ENCODE measurements at places on chromosomes 3 and 15.

GRCh38 chr15:79101866-79102581 is 11.4 kb upstream of the RASGRF1 start:
- H3K27me3 ChIP-seq = peaks cover 82% of the 10 kb centered on the region
- no peak overlapping the region for H3K4me3 ChIP-seq
- no peaks in the 10 kb centered on the region for H3K4me1 ChIP-seq
- DNase-seq = no peak
- no peak overlapping the region for H3K27ac ChIP-seq
- no peaks in the 10 kb centered on the region for H3K36me3 ChIP-seq

GRCh38 chr15:39088156-39088555 is 492.7 kb upstream of the THBS1 start:
- H3K4me1 ChIP-seq = peaks cover 12% of the 10 kb centered on the region
- H3K27ac ChIP-seq = no peak overlapping the region
- no peaks in the 10 kb centered on the region for H3K36me3 ChIP-seq

DNA sequence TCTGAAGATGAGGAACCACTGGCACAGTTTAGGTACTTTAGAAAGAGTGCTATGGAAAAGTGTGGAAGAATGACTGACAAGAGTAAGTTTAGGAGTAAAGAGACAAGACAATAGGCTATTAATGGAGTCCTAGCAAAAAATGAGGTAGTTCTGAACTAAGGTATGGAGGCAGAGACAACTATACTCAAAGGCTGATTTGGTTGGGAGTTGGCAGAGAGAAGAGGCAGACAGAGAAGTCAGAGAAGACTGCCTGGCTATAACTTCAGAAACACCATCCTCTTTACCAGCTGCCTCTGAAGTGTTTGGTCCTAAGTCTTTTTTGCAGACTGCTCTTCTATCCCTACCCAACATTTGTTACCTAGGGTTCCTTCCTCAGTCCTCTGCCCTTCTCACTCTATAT is 19.2 kb downstream of the DYNC1LI1 start:
- H3K4me3 ChIP-seq = no peak overlapping the region
- peaks cover 13% of the 10 kb centered on the region for H3K36me3 ChIP-seq
- peaks cover 26% of the 10 kb centered on the region for H3K4me1 ChIP-seq
- H3K27me3 ChIP-seq = no peaks in the 10 kb centered on the region
- no peak for DNase-seq
- H3K27ac ChIP-seq = peak overlapping the region; percentile 43

DNA sequence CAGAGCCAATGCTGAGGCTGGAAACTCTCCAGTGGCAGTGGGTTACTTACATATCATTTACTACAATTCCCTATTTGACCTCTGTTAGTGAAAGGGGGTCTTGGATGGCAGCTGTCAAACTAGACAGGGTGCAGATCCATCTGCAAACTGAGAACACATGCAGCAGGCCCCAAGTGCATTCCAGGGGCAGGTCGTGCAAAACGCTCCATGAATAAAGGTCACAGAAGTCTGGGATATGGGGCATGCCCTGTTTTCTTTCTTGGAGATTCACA is 25.0 kb upstream of the RAD18 start:
- peaks cover 13% of the 10 kb centered on the region for H3K27me3 ChIP-seq
- H3K36me3 ChIP-seq = peaks cover 24% of the 10 kb centered on the region
- no peak for DNase-seq
- peaks cover 28% of the 10 kb centered on the region for H3K4me1 ChIP-seq
- no peak overlapping the region for H3K27ac ChIP-seq

DNA sequence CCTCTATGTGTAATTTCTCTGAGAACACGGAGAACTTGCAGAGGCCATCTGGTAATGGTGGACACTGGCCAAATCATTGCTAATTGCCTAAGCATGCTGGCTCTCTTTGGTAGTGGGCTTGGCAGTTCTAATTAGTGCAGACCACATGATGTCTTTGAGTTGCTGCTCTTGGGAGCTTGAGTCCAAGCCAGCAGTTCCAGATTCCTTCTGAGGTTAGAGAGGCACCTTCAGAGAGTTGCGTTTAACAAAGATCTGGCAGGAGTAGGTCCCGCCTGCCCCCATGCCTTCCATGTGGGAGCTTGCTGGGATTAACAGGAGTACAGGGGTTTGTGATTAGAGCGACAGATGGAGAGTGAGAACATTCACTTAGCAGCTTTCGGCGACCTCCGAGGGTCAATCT is 449.0 kb upstream of the LMCD1 start:
- H3K36me3 ChIP-seq = no peaks in the 10 kb centered on the region
- H3K27ac ChIP-seq = no peak overlapping the region
- no peak for DNase-seq
- no peak overlapping the region for H3K4me3 ChIP-seq
- no peaks in the 10 kb centered on the region for H3K4me1 ChIP-seq

- H3K4me3 ChIP-seq = no peak overlapping the region
- H3K27ac ChIP-seq = no peak overlapping the region
- H3K36me3 ChIP-seq = no peaks in the 10 kb centered on the region
- no peak for DNase-seq
Observed at GRCh38 chr15:87489456-87489855, 767.1 kb downstream of the NTRK3 start.

DNA sequence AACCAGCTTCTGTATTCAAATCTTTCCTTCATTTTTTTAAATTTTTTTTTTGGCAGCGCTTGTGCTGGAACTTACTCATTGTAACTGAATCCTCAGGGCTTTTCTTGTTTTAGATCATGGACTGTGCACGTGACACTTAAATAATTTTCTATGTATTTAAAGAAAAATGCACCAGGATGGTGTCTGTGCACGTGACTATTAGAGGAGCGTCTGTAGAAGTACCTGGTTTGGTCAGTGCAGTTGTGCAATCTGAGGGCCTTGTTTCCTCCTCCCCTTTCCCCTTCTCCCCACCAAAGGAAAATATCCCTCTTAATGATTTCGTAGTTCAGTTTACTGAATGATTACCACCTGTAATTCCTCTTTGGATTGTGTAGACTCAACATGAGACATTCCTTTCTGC is 31.3 kb downstream of the EDEM1 start:
- peaks cover 35% of the 10 kb centered on the region for H3K36me3 ChIP-seq
- DNase-seq = no peak
- no peaks in the 10 kb centered on the region for H3K27me3 ChIP-seq
- H3K27ac ChIP-seq = peak overlapping the region; percentile 3
- no peak overlapping the region for H3K4me3 ChIP-seq

DNA sequence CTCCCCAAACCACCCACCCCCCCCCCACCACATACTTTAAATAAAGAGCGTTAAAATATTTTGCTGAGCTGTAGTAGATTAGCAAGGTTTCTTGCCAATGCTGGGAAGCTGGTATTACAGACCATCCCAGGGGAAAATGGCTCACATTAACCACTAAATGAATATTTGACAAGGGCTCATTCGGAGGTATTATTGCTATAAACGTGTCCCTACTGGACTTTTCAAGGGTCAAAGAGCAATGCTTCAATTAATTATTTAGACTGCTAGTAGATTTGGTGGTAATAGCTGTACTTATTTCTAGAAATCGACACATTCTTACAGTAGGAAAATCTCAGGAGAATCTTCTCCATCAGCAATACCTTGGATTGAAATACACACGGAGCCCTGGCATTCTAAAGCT is 5.2 kb downstream of the SOX2 start:
- DNase-seq = no peak
- peaks cover 95% of the 10 kb centered on the region for H3K27me3 ChIP-seq
- H3K36me3 ChIP-seq = no peaks in the 10 kb centered on the region
- no peak overlapping the region for H3K4me3 ChIP-seq
- no peak overlapping the region for H3K27ac ChIP-seq
- H3K4me1 ChIP-seq = peaks cover 48% of the 10 kb centered on the region

DNA sequence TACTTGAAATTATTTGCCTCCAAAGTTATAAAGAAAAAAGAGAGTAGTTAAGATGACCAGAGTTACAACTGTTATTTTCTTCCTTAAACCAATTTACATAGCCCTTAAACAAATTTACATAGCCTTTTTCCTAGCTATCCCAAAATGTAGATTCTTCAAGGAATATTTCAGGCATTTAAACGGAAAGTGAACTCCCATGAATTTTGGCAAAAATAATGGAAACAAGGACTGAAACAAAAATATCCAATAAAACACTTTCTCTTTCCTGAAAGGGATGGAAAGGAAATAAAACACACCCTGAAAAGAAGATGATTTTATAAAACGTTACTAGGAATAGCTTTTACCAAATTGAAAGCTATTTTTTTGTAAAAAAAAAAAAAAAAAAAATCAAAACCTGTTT is 418.6 kb downstream of the FOXP1 start:
- DNase-seq = no peak
- H3K27ac ChIP-seq = no peak overlapping the region
- peaks cover 3% of the 10 kb centered on the region for H3K27me3 ChIP-seq
- peaks cover 69% of the 10 kb centered on the region for H3K4me1 ChIP-seq

DNA sequence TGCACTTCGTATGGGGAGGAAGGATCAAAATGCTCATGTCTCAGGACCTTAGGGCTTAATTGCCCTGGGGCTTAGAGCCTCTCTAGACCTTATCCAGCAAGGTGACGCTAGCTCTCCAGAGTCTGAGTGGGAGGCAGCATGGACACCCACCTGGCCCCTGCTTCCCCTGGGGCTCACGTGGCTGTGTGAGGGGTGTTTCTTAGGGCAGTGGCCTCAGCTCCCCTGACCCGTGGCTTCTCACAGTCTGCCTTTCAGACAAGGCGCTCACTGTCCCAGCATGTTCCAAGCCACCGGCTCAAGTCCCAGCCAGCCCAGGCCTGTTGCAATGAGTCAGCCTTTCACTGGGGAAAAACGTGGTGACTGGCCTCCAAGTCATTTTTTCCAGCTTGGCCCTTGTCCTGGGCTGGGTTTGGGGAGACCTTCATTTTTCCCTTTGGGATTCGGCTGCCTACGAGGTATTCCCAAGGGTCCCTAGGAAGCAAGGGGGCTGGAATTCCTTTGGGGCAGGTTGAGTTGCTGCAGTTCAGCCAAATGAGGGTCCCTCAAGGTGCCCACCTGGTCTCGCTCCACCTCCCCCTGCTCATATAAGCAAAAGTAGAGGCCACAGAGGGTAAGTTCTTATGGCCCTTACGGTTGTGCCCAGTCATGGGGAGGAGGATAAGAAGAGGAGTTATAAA is 15.7 kb downstream of the BHLHE40 start:
- H3K36me3 ChIP-seq = no peaks in the 10 kb centered on the region
- DNase-seq = peak; percentile 44

DNA sequence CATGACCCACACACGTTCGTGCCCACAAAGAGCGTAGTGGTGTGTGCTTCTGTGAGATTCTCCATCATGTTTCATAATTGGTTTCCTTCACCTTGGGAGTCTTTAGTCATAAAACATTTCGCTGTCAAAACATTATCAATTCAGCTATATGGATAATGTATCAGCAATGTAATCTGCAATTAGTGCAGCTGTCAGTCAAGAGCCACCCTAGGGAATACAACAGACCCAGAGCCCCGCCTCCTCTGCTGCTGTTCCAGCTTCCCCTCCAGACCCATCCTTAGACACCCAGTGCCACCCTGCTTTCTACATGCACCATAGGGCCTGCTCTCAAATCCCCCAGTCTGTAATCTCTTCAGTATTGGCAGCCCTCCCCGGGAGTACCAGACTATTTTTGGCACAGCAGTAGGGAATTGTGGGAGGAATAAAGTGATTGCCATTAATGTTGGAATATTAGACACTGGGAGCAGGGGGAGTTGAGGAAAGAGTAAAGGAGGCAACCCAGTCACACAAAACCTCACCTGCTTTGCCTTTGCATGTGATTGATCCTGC is 31.5 kb upstream of the C3orf80 start:
- no peak overlapping the region for H3K4me3 ChIP-seq
- H3K4me1 ChIP-seq = peaks cover 16% of the 10 kb centered on the region
- no peak overlapping the region for H3K27ac ChIP-seq

DNA sequence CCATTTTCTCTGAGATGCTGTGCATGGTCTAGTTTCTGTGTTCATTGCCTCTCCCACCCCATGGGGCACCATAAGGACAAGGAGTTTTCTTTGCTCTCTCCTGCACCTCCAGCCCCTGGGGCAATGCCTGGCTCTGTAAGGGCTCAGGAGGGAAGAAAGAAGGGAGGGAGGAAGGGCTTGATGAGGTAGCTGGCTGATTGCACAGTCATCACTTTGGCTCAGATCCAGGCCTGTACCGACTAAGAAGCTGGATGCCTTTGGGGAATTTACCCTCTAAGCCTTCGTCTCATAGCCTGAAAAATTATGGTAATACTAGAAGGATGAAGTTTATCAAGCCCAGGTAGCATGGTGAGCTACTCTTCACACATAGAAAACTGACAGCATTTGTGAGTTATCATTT is 382.9 kb downstream of the GABRG3 start:
- DNase-seq = no peak
- no peak overlapping the region for H3K27ac ChIP-seq
- H3K4me1 ChIP-seq = peaks cover 6% of the 10 kb centered on the region
- H3K4me3 ChIP-seq = no peak overlapping the region

DNA sequence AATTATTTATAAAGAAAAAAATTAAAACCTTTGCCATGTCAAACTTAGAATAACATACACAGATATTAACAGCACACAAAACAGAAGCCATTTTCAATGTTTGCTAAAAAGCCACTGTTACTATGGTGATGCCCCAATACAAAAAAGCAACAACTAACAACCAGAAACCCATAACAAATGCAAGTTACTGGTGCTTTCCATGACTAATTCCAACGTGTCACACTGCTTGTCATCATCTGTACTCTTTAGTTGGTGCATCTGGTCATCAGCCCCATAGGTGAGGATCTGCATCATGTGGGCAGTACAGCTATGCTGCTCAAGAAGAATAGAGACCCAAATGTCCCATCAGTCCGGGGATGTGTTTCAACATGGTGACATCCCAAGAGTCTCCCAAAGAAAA is 52.8 kb downstream of the ATP8B4 start:
- H3K4me1 ChIP-seq = peaks cover 29% of the 10 kb centered on the region
- no peak for DNase-seq
- no peaks in the 10 kb centered on the region for H3K36me3 ChIP-seq
- no peak overlapping the region for H3K27ac ChIP-seq
- H3K27me3 ChIP-seq = no peaks in the 10 kb centered on the region

- no peaks in the 10 kb centered on the region for H3K36me3 ChIP-seq
- no peak overlapping the region for H3K27ac ChIP-seq
- H3K4me1 ChIP-seq = peaks cover 39% of the 10 kb centered on the region
- H3K4me3 ChIP-seq = no peak overlapping the region
- DNase-seq = no peak
Observed at GRCh38 chr3:169629895-169630294, 33.6 kb downstream of the MECOM start.

DNA sequence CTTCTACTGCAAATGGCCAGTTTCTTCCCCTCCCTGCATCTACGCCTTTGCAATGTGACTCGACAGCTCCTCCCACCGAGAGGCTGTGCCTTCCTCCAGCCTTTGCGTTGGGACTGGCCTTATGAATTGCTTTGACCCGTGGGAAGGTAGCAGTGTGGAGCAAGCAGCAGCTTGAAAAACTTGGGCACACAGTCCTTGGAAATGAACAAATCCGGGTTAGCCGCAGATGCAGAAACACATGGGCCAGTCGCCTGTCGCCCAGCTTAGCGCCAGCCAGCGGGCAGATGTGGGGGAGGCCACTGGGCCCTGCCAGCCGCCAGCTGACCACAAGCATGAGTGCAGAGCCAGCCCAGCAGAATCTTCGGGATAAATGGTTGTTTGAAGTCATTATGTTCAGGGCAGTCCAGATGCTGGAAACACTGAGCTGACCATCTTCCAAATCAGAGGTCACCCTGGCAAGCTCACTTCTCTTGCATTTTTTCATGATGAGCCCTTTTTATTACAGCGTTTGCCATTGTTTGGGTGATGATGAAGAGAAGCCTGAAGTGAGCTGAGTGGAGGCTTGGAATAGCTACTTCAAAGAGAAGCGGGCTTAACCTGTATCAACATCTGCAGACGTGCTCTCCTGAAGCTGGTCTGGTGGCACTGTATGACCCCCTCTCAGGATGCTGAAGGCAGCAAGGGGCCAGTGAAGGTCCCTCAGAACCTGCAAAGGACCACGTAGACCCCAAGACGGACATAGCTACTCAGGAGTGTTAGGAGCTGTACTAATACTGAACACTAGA is 9.8 kb downstream of the SELENOS start:
- H3K27me3 ChIP-seq = peaks cover 5% of the 10 kb centered on the region
- no peak overlapping the region for H3K4me3 ChIP-seq
- H3K36me3 ChIP-seq = peaks cover 34% of the 10 kb centered on the region

Measured in nephron progenitor cell (in vitro differentiated cells).